ENCODE measurements at places on chromosomes 6 and 20. TPM values are rescaled to one million over a fixed set of nuclear protein-coding genes. Genes with fewer than 3 reads are reported as not detected.

- H3K4me1 ChIP-seq, result peaks cover 3% of the 10 kb centered on the region
- no peaks in the 10 kb centered on the region for H3K27me3 ChIP-seq
- H3K36me3 ChIP-seq, result peaks cover 31% of the 10 kb centered on the region
- DNase-seq, result peak; percentile 63
- H3K27ac ChIP-seq, result peak overlapping the region; percentile 98
Measured at GRCh38 chr20:3889489-3890397, 556 bp downstream of the PANK2 start.

- DNase-seq, result no peak
- no peaks in the 10 kb centered on the region for H3K4me1 ChIP-seq
- no peak overlapping the region for H3K27ac ChIP-seq
- no peak overlapping the region for H3K4me3 ChIP-seq
- H3K36me3 ChIP-seq, result no peaks in the 10 kb centered on the region
Measured at GRCh38 chr6:7273709-7274108, 39.3 kb downstream of the SSR1 start.

- DNase-seq, result no peak
- H3K4me1 ChIP-seq, result no peaks in the 10 kb centered on the region
- no peaks in the 10 kb centered on the region for H3K36me3 ChIP-seq
- H3K27ac ChIP-seq, result no peak overlapping the region
- no peak overlapping the region for H3K4me3 ChIP-seq
Measured at GRCh38 chr6:5899216-5900045, 107.3 kb downstream of the NRN1 start.

GRCh38 chr6:166162599-166163342 is 4.9 kb downstream of the TBXT start:
- no peak overlapping the region for H3K27ac ChIP-seq
- no peaks in the 10 kb centered on the region for H3K36me3 ChIP-seq
- H3K4me1 ChIP-seq, result no peaks in the 10 kb centered on the region
- DNase-seq, result no peak

ATXN1 gene
- total RNA-seq, result 10.4 TPM

DNA sequence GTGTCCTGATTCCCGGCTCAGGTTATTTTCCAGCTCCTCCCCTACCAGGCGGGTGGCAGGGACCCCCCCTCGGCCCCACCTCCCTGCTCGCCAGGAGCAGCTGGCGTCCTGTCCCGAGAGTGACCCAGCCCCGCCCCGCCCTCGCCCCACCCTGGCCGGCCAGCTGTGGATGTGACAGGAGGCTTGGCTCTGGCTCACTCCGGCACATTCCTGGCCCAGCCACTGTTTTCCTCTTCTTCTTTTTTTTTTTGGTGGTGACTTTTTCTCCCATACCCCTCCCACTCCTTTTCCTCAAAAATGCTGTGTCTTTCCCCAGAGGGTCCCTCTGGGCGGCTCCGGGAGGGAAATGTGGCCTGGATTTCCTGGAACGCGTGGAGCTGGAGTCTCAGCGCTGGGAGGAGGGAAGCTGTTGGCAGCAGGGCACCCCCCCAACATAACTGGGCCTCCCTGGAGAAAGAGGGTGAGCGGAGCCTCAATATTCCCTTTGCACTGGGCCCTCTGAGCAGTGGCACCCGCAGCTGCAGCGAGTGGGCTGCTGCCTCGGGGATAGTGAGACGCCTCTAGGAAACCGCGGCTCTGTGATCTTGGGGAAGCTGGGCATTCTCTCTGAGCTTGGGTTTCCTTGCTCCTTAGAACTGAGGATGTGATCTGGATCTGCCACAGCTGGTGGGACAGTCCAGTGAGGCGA is 28.3 kb upstream of the CSNK2A1 start:
- peaks cover 17% of the 10 kb centered on the region for H3K4me1 ChIP-seq
- no peaks in the 10 kb centered on the region for H3K36me3 ChIP-seq
- no peaks in the 10 kb centered on the region for H3K27me3 ChIP-seq

GRCh38 chr6:32774426-32774825 is 11.1 kb upstream of the HLA-DQB2 start:
- no peak for DNase-seq
- H3K4me3 ChIP-seq, result no peak overlapping the region
- no peaks in the 10 kb centered on the region for H3K4me1 ChIP-seq

DNA sequence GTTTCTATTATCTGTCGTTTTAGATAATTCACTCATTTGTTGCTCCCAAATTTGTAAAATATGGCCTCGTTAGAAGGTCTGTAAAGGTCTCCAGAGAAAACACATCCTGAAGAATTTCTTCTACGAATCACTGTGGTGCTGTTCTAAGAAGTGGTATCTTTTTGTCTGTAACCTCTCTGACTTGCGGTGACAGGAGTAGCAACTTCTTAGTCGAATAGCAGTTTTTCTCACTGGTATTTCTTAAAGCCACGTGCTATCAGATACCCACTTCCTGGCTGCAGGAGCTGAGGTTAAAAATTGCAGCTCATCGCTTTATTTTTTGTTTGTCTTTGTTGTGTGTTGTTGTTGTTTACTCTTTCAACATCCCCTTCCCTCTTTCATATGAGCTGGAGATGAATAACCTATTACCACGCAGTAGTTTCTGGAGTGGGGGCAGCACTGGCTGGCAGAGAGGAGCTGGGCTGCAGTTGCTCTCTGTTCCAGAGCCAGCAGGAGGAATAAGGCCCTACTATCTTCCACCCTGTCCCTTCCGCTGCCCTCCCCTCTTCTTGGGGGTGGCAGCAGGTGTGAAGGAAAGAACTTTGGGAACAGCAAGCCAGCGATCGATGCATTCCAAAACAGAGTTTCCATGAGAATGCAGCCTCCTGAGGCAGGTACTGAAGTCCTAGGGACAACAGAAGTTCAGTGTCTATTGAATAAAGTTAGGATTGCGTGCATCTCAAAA is 64.7 kb downstream of the C6orf118 start:
- no peak overlapping the region for H3K4me3 ChIP-seq
- DNase-seq, result peak; percentile 62
- no peaks in the 10 kb centered on the region for H3K27me3 ChIP-seq
- no peak overlapping the region for H3K27ac ChIP-seq
- H3K36me3 ChIP-seq, result no peaks in the 10 kb centered on the region

DNA sequence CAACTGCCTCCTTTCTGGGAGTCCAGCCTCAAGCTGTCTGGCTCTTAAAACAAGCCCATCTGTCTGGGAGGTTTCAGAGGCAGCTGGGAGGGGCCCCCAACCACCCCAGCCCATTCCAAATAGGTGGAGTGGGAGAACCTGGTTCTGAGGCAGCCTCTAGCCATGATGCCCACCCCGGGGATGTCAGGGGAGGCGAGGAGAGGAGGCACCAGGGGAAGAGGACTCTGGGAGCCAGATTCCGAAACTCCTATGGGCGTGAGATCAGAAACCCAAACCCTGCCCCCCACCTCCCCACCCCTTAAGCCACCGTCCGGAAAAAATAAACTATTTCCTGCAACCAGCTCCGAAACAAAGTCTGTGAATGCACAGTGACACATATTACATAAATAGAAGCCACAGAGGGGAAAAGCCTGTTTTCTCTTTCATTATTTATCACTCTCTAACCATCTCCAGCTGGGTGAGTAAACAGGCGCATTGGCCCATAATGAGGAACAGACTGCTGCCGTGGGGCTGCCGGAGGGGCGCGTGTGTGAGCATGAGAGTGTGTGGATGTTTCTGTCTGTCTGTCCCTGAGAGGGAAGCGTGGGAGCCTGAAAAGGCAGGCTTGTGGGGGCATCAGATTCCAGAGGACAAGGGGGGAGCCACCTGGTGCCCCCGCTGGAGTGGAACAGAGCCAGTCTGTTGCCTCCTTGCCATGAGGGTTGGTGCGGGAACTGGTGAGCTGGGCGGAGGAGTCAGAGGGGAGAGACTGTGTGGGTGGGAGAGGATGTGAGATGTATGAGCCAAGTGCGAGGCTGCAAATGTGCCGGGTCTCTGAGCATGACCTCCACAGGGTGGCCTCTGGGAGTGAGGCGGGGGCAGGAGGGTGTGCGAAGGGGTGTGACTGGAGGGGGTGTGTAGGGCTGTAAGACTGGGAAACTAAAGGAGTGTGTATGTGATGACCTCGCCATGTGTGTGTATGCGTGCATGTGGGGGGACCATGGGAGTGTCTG is 14.3 kb upstream of the FOXP4 start:
- H3K36me3 ChIP-seq, result no peaks in the 10 kb centered on the region
- DNase-seq, result peak; percentile 69
- no peak overlapping the region for H3K27ac ChIP-seq
- peaks cover 19% of the 10 kb centered on the region for H3K27me3 ChIP-seq
- no peak overlapping the region for H3K4me3 ChIP-seq

- H3K27me3 ChIP-seq, result no peaks in the 10 kb centered on the region
- no peak for DNase-seq
- H3K4me3 ChIP-seq, result no peak overlapping the region
- H3K27ac ChIP-seq, result no peak overlapping the region
Measured at GRCh38 chr6:52554684-52555280, 22.1 kb downstream of the TRAM2 start.

NRSN1 gene
- total RNA-seq, result not detected

SRSF12 gene
- total RNA-seq, result 9.2 TPM

DNA sequence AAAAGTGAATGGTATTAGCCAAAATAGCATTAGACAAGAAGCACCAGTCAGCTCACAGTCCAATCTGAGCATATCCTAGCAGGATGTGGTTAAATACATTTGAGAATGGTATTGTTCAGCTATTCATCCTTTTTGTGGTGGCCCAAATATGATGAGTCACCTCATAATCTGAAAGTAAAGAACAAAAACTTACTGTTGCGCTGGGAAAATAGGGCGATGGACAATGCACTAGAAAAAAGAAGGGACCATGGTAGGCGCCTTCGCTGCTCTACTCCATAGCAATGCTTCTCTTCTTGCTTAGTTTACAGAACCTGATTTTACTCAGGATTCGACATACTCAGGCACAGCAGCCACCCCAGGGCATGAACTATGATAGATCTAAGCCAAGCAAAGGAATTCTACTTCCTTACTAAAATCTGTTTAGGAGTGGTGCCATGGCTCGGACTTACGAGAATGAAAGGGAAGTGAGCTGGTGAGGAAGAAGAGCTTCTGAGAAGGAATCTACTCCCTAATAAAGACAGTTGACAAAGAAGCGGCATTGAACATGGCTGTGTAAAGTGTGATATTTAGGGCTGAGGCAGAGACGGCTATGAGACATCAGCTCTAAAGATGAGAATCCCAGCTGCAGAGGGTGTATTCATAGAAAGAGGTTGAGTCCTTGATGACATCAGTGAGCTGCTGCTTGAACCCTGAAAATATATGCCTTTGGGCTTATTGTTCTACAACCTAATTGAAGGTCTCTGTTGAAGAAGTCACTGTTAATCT is 16.6 kb upstream of the FBXO9 start:
- no peak overlapping the region for H3K4me3 ChIP-seq
- H3K27me3 ChIP-seq, result no peaks in the 10 kb centered on the region

DNA sequence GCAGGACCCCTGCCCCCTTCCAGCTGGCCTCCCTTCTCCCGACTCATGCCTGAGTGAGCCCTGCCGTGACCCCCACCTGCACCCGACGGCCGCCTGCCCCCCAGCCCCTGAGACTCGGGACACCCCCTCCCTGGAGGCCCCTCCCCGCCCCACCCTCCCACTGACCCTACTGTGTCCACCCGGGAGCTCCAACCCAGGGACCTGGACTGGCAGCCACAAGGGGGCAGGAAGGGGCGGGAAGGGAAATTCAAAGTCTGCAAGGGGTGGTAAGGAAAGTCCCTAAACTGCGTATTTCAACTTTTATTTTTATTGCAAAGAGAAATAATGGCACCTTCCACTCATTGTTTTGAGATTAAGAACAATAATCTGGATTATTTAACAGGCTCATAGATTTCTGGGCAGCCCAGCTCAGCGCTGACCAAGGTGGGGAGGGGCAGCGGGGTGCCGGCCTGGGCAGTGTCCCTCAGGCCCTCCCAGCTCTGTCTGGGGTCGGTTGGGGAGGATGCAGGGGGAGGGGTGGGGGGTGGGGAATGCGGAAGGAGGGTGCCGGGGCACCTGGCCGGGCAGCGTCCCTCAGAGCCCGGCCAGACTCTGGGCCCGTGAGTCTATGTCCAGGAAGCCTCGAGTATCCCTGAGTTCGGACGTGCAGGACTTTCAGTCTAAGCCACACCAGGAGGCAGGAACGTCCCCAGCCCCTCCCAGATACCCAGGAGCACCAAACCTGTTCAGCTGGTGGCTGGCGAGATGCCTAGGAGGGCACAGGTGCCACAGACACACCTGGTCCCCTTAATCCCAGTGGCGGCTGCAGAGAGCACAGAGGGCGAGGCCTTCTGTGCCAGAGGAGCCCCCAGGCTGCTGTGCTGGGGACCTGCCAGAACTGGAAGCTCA is 1.3 kb upstream of the PTK6 start:
- H3K27ac ChIP-seq, result no peak overlapping the region
- no peak overlapping the region for H3K4me3 ChIP-seq
- no peaks in the 10 kb centered on the region for H3K4me1 ChIP-seq
- no peaks in the 10 kb centered on the region for H3K27me3 ChIP-seq
